Naive thymus-derived CD4-positive, alpha-beta T cell (primary cell): ENCODE measurements at places on chromosomes 5 and 9. TPM values are rescaled to one million over a fixed set of nuclear protein-coding genes. Genes with fewer than 3 reads are reported as not detected.
A peak's percentile ranks its signal among the peaks of the same experiment; 100 is the strongest.

- peak; percentile 82 for DNase-seq
Measured at GRCh38 chr5:137888863-137889759, at the start of gene PKD2L2. PKD2L2 (plus strand) TSS chr5:137889457; CDS start chr5:137889492, 35 bp downstream.

DNA sequence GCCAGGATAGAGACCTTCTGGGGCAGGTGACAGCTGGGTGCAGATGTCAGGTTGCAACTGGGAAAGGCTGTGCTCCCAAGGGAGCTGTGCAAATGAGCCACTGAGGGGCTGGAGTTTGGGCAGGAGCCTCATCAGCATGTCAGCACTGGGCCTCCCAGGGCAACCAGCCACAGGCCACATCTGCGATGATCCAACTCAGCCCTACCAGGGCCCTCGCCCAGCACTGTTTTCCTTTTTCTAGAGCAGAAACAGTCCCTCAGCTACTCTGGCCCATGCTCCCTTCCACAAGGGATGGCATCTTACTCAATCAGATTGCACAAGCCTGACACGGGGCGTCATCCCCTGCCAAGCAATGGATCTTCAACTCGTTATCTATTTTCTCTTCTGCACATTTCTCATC lies 24.8 kb downstream of the NIPAL4 start:
- DNase-seq: no peak

GRCh38 chr9:113173341-113173740 lies 22.5 kb downstream of the SLC31A2 start:
- DNase-seq: no peak

FAM153A gene
- total RNA-seq: 27.9 TPM

- DNase-seq: no peak
Measured at GRCh38 chr5:141338538-141339306, at the start of gene PCDHGA2. PCDHGA2 (plus strand) TSS chr5:141338760.

GRCh38 chr5:58462154-58462553 lies 2.3 kb upstream of the PLK2 start:
- DNase-seq: no peak

GRCh38 chr9:135704483-135704882 lies 2.5 kb downstream of the KCNT1 start:
- DNase-seq: no peak

- DNase-seq: no peak
Measured at GRCh38 chr5:135593141-135593540, 14.3 kb upstream of the CXCL14 start.

DNA sequence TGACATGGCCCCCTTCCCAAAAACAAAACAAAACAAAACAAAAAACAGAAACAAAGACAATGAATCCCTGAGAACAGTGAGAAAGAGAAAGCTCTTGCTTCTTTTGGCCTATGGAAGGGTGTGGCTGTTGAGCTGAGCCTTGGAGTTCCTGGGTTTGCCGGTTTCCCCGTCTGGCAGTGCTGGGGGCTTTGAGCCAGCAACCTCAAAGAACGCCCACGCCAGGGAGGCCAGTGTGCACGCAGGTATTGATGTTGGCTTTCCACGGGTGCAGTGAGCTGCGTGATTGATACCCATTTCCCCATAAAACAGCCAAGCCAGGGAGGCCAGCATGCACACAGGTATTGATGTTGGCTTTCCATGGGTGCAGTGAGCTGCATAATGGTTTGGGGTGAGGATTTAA lies 8.3 kb upstream of the LCN1 start:
- DNase-seq: no peak

NEUROG1 gene
- total RNA-seq: not detected

- DNase-seq: no peak
Measured at GRCh38 chr9:77710316-77710715, 62.2 kb upstream of the GNA14 start.

TNC gene
- total RNA-seq: 0.05 and 0.22 TPM in 2 replicates

CER1 gene
- not detected for total RNA-seq

DNA sequence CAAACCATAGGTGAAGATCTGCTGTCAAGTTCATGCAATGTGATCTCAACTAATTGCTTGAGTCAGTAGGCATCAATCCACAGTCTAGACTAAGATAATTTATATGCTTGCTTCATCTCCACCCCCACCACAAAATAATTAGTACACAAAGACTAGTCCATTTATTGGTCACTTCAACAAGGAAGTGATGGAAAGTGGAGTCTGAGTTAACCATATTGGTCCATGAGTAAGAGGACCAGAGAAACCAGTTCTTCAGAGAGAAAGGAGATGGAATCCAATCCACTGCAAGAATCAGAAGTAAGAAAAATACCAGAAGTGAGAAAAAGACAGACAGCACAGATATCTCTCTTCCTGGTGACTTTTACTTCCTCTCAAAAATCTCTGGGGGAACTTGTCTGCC lies 366.5 kb downstream of the CHSY3 start:
- no peak for DNase-seq

GRCh38 chr5:17154211-17154996 lies 63.0 kb upstream of the BASP1 start:
- DNase-seq: no peak

DNA sequence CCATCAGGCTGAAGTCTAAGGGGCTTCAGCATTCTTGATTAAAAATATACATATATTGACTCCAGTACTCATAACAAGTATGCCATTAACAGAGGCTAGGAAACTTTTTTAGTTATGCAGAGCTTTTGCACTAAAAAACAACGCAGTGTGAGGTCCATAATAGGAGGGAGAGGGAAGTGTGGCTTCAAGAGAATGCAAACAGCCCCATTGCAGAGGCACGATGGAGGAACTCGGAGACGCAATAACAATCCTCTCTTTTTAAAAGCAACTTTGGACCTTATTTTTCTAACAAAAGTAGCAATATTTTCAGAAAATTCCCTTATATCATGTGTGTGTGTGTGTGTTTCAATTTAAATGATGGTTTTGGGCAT lies 150.0 kb upstream of the PTCH1 start:
- no peak for DNase-seq

GRCh38 chr5:176530393-176530982 lies 6.7 kb downstream of the RNF44 start:
- DNase-seq: no peak

- no peak for DNase-seq
Measured at GRCh38 chr5:58505502-58505901, 14.3 kb downstream of the GAPT start.

DNA sequence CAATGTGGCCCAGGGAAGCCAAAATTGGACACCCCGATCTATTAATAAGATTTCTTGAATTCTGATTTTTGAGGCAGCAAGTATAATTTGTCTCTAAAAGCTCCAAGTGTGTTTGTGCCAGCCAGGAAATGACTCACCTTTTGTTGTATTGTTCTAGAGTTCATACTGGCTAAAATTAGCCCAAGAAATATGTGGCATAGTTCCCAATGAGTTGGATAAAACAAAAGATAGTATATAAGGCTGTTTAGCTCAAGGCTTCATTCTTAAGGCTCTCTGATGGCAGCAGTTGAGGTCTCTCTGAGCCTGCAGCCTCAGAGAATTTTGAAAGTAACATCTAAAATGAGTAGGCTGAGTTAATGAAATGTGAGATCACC lies 21.6 kb downstream of the HMGXB3 start:
- no peak for DNase-seq

GRCh38 chr9:95511616-95511931 lies 5.2 kb downstream of the PTCH1 start:
- DNase-seq: no peak

DNA sequence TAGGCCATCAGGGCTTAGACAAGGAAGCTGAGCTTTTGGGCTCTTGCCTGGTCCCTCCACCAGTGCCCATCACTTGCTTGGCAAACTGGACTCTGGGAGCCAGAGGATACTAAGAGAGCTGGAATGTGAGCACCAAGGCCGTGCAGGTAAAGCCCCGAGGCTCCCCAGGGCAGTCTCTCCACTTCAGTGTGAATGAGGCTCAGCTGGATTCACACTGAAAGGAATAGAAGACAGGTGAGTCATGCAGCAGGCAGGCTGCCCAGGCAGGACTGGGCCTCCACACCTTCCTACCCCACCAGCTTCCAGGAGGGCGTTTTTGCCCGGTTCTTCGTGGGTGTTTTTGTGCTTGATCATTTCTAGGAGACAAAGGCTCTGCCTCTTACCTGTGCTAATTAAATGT lies 7.3 kb upstream of the CTSV start:
- DNase-seq: no peak

GRCh38 chr9:34522971-34523797 lies at the start of gene ENHO:
ENHO (minus strand) TSS chr9:34522990; CDS start chr9:34521695, 1,295 bp downstream.
- DNase-seq: peak; percentile 94

DNA sequence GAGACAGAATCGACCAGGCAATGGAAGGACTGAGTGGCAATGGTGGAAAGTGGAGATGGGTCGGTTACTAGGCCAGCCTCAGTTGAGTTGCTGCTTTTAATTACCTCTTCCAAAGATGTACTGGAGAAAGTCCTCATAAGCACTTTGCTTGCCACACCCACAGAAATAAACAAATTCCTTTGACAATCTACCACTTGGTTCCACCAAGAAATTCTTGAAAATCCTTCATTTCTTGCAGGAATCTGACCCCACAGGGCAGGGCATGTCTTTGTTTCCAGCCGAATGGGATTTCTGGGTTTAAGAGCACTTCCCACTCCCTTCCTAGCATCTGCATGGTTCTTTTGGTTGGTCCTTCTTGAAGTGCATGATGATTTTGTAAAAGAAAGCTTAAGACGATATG lies 54.5 kb downstream of the ADAMTS12 start:
- no peak for DNase-seq

DNA sequence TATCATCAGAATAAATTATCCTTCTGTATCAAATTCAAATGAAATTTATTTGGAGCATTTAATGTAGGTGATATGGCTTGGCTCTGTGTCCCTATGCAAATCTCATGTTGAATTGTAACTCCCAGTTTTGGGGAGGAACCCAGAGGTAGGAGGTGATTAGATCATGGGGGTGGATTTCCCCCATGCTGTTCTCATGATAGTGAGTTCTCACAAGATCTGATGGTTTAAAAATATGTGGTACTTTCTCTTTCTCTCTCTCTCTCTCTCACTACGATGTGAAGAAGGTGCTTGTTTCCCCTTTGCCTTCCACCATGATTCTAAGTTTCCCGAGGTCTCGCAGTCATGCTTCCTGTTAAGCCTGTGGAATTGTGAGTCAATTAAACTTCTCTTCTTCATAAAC lies 678.4 kb upstream of the RGMB start:
- no peak for DNase-seq

DNA sequence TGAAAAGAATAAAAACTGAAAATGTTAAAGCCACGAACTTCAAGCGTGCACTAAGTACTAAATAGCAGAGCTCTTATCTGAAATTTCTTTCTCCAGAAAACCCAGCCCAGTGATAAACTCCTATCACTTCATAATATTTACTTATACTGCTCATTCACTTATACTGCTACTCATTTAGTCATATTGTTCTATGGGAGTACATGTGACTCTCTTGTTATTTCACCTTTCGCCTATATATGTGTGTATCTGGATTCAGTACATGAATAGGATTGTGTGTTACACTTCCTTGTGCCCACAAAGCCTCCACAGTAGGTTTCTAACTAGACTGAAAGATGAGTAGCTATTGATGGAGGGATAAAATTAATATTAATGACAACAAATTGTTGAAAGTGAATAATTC lies 526.8 kb upstream of the GRAMD2B start:
- no peak for DNase-seq

- DNase-seq: no peak
Measured at GRCh38 chr5:120231563-120231962, 232.5 kb upstream of the PRR16 start.

GRCh38 chr5:104564530-104564929 lies 1001.9 kb upstream of the NUDT12 start:
- no peak for DNase-seq

DNA sequence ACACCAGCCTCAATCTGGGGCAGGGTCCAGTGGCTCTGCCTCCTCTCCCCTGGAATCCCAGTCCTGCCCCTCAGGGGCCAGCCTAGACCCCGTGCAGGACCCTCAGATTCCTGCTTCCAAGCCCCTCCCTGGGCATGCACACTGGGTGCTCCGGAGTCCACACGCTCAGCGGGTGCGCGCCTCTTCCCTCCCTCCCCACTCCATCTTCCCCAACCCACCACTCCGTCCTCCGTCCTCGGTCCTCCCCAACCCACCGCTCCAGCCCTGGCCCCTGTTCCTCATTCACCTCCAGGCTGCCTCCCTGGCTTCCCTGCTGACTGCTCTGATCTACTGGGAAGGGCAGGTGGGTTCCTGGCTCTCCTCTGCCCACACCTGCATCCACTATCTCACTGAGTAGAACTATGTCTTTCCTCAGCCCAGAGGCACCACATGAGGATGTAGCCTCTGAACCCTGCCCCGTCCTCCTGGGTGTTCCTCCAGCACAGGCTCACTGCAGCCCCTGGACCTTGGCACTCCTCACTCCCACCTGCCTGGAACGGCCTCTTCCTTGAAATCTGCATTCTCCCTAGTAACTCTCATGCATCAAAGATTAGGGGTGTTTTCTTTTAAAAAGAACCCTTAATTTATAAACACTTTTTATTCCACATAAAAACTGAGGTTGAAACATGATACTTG lies 92.8 kb downstream of the CAMSAP1 start:
- no peak for DNase-seq

DNA sequence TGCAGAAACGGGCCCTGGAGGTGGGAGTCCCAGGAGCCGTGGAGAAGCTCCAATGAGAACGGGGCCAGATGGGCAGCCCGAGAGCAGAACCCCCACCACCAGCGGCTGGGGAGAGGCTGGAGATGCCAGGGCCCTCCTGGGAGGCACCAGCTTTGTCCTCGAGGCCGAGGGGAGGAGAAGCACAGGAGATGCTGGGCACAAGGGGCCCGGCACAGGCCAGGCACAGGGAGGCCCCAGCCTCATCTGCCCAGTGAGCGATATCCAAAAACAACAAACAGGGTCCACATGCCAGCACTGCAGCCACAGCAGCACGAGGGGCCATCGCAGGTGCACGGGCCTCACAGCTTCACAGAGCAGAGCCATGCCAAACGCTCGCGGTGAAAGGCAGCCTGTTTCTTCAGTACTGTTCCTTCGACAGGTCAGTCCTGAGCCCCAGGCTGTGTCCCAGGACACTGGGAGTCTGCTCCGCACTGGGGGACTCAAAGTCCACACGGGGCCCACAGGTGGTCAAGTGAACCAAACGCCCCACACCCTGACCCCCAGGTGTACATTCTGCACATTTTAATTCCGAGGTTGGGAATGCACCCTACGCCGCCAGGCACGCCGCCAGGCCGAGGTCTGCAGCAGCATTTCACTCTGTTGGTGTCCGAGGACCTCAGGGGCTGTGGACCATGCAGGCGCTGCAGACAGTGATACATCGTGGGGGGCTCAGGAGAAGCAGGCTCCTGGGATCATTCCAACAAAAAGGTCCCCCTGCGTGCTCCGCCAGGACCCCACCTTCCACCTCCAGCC lies 9.5 kb downstream of the LPCAT1 start:
- DNase-seq: peak; percentile 13

DNA sequence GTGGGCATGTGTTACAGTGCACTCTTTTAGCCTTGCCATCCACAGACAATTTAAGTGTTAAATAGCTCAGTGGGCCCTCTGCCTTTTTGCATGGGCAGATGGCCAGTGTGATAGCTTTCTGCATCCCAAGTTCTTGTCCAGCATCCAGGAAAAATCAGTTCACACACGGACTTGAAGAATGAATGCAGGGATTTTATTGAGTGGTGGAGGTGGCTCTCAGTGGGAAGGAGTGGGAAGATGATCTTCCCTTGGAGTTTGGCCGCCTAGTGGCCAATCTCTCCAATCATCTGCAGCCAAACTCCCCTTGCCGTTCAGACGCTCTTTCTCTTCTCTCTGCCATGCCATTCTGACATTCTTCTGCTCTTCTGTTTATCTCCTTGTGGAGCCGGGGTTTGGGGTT lies 322.4 kb upstream of the GRAMD2B start:
- no peak for DNase-seq

FAM169A gene
- total RNA-seq: 15.6 TPM

TAF1L gene
- total RNA-seq: not detected

ABLIM3 gene
- total RNA-seq: not detected

AQP7 gene
- total RNA-seq: 1.1 TPM in 2 replicates
